ENCODE measurements at places on chromosomes 16 and 17. TPM values are rescaled to one million over a fixed set of nuclear protein-coding genes. Genes with fewer than 3 reads are reported as not detected.

PITPNM3 gene
- 1.8 TPM for total RNA-seq

NPB gene
- total RNA-seq = 1.0 TPM

- no peaks in the 10 kb centered on the region for H3K27me3 ChIP-seq
- no peak for DNase-seq
- no peak overlapping the region for H3K27ac ChIP-seq
- H3K4me1 ChIP-seq = no peaks in the 10 kb centered on the region
- H3K36me3 ChIP-seq = no peaks in the 10 kb centered on the region
Observed at GRCh38 chr17:58947411-58947810, 159.3 kb downstream of the TRIM37 start.

DNA sequence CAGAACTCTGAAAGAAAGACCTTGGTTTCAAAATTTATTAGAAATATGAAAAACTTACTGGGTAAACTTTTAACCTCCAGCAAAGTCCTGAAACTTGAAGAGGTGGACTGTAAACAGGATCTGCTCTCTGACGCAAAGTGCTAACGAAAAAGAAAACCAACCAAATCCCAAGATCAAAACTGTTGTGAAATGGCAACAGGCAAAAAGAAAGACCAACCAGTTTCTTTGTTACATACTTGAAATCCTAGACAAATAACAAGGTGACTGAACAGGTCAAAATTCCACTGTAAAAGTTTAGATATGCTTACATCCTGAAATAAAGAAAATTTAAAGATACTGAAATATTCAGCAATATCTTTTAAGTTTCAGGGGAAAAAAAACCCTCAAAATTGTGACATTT is 44.2 kb downstream of the TRIM37 start:
- DNase-seq = no peak
- no peak overlapping the region for H3K4me3 ChIP-seq
- H3K27ac ChIP-seq = no peak overlapping the region
- H3K4me1 ChIP-seq = no peaks in the 10 kb centered on the region

DNA sequence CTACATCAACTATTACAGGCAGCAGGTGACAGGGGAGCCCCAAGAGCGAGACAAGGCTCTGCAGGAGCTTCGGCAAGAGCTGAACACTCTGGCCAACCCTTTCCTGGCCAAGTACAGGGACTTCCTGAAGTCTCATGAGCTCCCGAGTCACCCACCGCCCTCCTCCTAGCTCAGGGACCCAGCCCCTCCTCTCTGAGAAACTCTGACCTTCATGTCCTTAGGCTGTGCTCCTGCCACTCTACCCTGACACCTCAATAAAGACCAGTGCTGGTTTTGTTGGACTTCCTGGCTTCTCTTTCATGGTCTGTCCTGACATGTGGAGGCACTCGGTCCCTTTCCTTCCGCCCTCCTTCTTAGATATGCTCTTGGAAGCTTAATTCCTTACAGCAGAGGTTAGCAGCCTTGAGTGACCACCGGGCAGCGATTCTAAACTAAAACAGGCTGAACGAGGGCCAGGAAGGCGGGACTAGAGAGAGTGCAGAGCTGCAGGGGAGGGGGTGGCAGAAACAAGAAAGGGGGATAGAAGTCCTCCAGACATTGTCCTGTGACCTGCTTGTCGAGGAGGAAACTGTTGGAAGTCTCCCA is 915 bp downstream of the AHSP start:
- H3K27me3 ChIP-seq = no peaks in the 10 kb centered on the region
- no peaks in the 10 kb centered on the region for H3K4me1 ChIP-seq
- no peak overlapping the region for H3K27ac ChIP-seq
- DNase-seq = no peak
- H3K36me3 ChIP-seq = no peaks in the 10 kb centered on the region

Data from aorta (tissue), 5 donors.